ENCODE measurements at places on chromosomes 7 and 10.

- DNase-seq, result no peak
Observed at GRCh38 chr7:104800307-104800706, 213.7 kb upstream of the KMT2E start.

GRCh38 chr7:139772873-139773272 lies 4.9 kb downstream of the HIPK2 start:
- DNase-seq, result no peak

- no peak for DNase-seq
Observed at GRCh38 chr10:62037890-62038608, 136.6 kb downstream of the ARID5B start.

DNA sequence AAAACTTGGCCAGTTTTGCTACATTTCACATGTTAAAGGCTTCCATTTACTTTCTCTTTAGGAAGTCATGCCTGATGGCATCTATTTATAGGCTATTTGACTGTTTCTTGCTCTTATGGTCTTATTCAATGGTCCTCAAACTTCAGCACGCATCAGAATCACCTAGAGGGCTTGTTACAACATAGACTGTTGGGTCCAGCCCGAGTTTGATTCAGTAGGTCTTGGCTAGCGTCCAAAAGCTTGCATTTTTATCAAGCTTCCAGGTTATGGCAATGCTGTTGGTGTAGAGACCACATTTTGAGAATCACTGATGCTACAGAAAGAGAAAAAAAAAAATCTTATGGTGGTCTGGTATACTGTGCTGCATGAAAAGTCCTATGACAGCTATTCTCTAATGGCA lies 51.9 kb downstream of the MTPN start:
- DNase-seq, result no peak

DNA sequence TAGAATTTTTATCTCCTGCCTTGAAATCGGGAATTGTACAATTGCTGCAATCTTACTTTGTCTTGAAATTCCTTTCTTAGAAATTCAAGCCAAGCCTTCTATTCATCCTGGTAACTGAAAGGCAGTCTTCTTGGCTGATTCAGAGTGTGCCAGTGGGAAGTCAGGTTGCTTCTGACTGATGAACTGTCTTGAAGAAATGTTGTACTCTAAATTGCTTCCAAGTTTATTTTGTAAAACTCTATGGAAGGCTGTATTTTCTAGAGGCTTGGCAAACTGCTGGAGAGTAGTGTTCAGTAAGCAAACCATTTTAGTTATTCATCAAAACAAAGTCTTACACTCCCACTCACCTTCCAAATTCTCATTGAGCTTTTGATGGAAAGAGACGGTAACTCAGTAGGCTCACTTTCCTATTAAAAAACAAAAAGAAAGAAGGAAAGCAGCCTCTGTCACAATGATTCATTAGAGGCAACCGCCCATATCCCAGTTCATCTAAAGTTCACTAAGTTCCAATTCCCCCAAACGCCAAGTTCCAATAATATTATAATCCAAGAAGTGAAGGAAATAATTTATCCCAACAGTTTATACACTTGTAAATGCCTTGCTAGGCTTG lies 187.9 kb upstream of the MALRD1 start:
- no peak for DNase-seq

All from T-helper 22 cell (primary cell).